ENCODE measurements at places on chromosomes 13 and 19. TPM values are rescaled to one million over a fixed set of nuclear protein-coding genes. Genes with fewer than 3 reads are reported as not detected.

SLC25A41 gene
- total RNA-seq, result not detected

SYDE1 gene
- 19.3 TPM for total RNA-seq

IRGC gene
- total RNA-seq, result not detected

CEACAM8 gene
- not detected for total RNA-seq

KLHL26 gene
- total RNA-seq, result 8.9 TPM

C1QTNF9B gene
- total RNA-seq, result not detected

MATK gene
- not detected for total RNA-seq

MARCHF2 gene
- 103 TPM for total RNA-seq

ZNF223 gene
- 4.6 TPM for total RNA-seq

LRG1 gene
- not detected for total RNA-seq

ZNF497 gene
- total RNA-seq, result 0.53 TPM

STOML3 gene
- total RNA-seq, result not detected

ZNF471 gene
- total RNA-seq, result 4.4 TPM

B3GNT8 gene
- 0.26 TPM for total RNA-seq

BRME1 gene
- total RNA-seq, result 0.87 TPM

IL4I1 gene
- 0.13 TPM for total RNA-seq

NLRP11 gene
- not detected for total RNA-seq

ONECUT3 gene
- not detected for total RNA-seq

TMEM221 gene
- total RNA-seq, result under 0.01 TPM

ZNF772 gene
- total RNA-seq, result 27.3 TPM

APC2 gene
- 0.13 TPM for total RNA-seq

OR4F17 gene
- not detected for total RNA-seq

SETDB2 gene
- total RNA-seq, result 6.7 TPM

ZNF547 gene
- total RNA-seq, result 5.8 TPM

SBK3 gene
- not detected for total RNA-seq

ZNF285 gene
- 4.0 TPM for total RNA-seq

SLITRK6 gene
- under 0.01 TPM for total RNA-seq

ACER1 gene
- not detected for total RNA-seq

NALCN gene
- 13.6 TPM for total RNA-seq

SGCG gene
- total RNA-seq, result not detected

ELSPBP1 gene
- total RNA-seq, result not detected

NCAN gene
- not detected for total RNA-seq

KCNN4 gene
- total RNA-seq, result 12.2 TPM

SPRED3 gene
- 6.9 TPM for total RNA-seq

PCP2 gene
- not detected for total RNA-seq

CEACAM16 gene
- total RNA-seq, result not detected

ZNF99 gene
- total RNA-seq, result not detected

Measured in aortic smooth muscle cell (primary cell).